Endothelial cell (in vitro differentiated cells): ENCODE measurements at places on chromosomes 12 and 14. TPM values are rescaled to one million over a fixed set of nuclear protein-coding genes. Genes with fewer than 3 reads are reported as not detected.

Gene PPP4R4
- 0.18 TPM for total RNA-seq

Gene SLC6A13
- 0.90 TPM for total RNA-seq

Gene CCDC196
- total RNA-seq = not detected

Gene IFNG-AS1
- not detected for total RNA-seq

Gene PRB2
- total RNA-seq = not detected

Gene IL31
- not detected for total RNA-seq

Gene IGF1
- 3.4 TPM for total RNA-seq

DNA sequence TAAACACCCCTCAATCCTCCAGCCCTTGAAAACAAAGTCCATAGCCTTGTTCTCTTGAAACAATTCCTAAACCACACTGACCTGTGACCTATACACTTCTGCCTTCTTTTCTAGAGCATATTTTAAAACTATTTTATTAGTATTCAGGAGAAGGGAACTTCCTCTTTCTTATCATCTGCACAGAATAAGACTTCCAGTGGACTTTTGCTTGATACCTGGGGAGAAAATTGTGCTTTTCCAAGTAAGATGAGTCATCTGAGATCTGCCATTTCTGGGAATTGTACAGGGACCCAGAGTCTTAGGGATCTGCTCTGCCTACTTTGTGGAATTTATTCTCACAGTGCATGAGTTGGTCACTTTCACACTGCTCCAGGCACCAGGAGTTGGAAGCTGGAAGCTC, 10.5 kb upstream of the WNT5B start:
- DNase-seq = no peak

- DNase-seq = no peak
Measured at GRCh38 chr14:54685286-54685845, 118.4 kb downstream of the SAMD4A start.

- no peak for DNase-seq
Measured at GRCh38 chr12:19967431-19967830, 400.9 kb upstream of the PDE3A start.

DNA sequence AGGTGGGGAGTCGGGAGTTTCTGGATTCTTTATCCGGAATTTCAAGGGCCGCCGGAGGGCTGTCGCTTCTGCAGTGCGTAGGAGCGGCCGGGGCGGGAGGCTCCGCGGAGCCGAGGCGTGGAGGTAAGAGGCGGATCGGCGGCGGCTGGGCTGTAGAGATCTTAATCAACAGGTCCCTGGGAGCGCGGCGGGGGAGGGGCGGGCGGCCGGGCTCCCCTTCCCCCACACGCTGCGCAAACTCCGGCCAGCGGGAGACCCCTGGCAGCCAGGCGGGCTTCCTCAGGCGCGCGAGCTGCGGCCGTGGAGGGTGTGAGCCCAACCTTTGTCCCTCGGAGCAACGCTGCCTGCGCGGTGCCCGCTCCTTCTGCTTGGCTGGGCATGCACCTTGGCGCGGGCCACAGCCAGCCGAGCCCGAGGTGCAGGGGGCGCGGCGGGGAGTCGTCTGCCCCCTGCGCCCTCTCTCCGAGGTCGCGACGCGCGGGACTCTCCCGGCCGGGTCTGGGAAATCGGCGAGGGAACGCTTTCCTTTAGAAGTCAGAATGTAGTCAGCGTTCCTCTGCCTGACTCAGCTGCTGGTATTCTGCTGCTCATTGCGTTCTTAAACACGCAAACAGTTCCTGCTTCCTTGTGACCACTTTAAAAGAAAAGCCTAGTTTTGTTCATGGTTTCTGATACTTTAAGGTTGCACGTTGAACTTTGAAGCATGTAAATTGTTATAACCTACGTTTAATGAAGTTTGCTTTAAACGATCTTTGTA, at the start of gene PALS1:
Gene PALS1, plus strand, starts transcription at position 25 of the 757 bp plus-strand sequence. CDS start 37,736 bp downstream, outside the sequence.
- DNase-seq = peak; percentile 83

DNA sequence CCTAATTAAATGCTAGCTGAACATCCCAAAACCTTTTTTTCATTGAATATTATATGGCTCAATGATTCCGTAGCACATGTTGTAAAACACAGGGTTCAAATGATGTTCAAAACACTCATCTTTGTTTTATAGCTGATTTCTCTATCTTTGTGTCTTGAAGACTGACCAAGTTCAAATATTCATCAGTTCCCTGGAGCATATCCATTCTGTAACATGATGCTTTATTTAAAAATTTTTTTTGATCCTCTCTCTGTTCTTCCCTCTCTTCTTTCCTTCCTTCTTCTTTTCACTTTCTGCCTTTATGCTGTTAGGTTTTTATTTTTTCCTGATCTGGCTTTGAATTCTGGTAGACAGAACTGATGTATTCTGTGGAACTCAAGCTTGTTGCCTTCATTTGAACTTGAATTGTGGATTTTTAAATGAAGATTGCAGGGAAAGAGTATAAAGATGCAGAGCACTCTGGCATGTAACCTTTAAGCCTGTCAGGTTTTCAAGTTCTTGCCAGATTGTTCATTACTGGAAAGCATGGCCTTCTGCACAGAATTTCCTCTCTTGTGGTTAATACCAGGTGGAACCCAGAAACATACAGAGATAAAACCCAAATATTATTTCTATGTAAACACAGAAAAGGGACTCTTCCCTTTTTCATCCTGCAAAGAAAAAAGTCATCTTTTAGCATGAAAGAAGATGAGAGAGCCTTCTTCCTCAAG, 39.5 kb downstream of the PROX2 start:
- DNase-seq = no peak

DNA sequence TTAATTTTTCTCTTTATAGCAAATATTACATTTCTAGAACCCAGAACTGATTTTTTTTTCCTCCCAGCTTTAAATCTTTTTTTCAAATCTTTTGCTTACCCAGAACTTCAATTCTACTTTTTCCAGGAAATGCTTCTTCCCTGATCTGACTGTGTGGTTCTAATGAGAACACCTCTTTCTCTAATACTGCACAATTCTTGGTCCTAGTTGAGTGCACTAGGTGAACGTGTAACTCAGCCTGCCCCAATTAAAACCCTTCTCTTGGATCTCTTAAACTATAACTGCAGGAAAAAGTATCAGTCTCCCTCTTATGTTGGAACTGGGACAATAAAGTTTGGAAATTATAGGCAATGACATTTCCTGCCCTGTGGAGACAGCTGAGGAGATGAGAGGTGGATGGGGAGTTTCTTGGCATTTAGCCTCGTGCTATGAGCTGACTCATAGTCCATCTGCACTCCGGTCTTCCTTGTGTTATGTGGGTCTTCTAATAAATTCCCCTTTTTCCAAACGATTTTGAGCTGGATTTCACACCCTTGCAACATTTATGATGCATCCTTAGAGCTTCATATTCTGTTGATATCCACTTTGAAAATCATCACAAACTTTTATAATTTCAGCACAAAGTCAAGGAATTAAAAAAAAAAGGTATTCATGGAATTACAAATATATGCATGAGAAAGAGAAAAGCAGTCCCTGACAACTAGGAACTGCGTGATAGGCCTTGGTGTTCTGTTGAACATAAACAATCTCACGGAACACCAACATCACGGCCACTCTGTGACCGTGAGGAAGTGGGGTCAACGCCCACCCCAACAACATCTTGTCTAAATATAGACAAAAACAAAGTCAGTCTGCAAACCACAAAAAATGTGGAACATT, 52.4 kb downstream of the BRMS1L start:
- DNase-seq = no peak

GRCh38 chr12:58564721-58565120, 355.6 kb downstream of the LRIG3 start:
- no peak for DNase-seq

DNA sequence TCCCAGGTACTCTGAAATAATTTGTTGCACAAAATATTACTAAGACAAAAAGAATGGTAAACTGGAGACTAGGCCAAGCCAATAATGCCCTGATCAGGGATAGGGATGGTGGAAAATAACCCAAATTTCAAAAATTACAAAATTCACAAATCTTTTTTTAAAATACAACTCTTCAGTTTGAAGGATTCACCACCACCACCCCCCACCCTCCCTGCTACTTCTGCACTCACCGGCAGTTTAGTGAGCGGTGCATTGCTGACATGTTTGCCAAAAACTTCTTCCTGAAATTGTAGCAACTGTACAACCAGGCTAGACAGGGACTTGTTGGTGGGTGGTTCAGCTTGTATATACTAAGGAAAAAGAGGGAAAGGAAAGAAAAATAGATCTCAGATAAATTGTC, 2.3 kb downstream of the SMARCC2 start:
- no peak for DNase-seq

- DNase-seq = no peak
Measured at GRCh38 chr12:44380861-44381260, 495.3 kb downstream of the NELL2 start.

DNA sequence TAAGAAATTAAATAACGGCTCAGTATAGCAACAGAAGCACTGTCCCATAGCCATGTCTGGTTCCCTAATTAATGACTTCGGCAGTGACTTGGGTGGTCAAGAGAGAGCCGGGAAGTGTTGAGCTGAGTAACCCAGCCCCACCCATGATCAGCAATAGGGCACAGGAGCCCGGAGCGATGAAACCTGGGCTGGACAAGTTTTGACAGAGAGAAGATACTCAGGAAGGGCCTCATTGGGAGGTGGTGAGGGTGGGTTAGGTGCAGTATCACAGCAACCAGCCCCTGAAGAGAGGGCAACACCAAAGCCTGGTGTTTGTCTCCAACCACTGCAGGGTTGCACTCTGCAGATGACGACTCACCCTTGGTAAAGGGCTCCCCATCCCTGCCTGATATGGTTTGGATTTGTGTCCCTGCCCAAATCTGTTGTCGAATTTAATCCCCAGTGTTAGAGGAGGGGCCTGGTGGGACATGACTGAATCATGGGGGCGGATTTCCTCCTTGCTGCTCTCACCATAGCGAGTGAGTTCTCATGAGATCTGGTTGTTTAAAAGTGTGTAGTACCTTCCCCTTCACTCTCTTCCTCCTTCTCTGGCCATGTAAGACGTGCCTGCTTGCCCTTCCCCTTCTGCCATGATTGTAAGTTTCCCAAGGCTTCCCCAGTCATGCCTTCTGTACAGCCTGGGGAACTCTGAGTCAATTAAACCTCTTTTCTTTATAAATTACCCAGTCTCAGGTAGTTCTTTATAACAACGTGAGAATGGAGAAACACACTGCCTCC, 124.9 kb upstream of the MED13L start:
- no peak for DNase-seq

DNA sequence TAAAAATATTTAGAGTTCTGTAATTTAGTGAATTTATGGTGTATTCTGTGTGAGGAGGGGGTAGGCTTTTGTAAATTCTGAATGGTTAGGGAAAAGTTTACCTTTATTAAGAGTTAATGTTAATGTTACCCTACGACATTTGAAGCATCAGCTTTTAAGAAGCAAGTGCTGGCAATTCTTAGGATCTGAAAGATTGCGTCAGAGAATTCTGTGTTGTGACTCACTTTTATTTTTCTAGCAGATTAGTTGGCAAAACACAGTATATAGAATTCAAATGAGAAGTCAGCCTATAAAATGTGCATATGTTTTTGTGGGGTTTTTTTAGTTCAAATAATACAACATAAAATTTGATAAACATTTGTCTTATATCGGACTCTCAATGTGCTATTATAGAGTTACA, 97.6 kb downstream of the RAD52 start:
- DNase-seq = no peak

DNA sequence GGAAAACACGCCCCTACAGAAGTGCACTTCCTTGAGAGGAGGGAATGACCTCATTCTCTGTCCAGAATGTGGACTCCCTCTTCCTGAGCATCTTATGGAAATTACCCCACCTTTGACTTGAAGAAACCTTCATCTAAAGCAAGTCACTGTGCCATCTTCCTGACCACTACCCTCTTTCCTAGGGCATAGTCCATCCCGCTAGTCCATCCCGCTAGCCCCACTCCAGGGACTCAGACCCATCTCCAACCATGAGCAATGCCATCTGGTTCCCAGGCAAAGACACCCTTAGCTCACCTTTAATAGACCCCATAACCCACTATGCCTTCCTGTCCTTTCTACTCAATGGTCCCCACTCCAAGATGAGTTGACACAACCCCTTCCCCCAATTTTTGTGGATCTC, 5.0 kb upstream of the INHBE start:
- no peak for DNase-seq

DNA sequence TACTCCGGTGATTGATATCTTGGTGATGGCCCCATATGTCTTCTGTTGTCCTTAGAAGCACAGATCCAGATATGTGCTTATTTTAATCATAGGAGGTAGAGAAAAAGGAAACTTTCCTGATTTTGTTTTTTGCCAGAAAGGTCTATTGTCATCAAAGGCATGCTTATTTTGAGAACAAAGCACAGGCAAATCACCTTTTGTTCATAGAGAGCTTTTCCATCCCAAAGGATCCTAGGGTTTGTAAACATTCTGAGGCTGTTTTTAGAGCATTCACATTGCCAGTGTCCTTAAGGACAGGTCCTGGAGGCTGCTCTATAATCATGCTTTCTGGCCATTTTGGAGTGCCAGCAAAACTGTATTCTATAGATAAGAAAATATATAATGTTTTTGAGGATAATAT, 148.5 kb upstream of the SEL1L start:
- DNase-seq = no peak

- no peak for DNase-seq
Measured at GRCh38 chr12:12488823-12489550, 73.7 kb downstream of the DUSP16 start.

GRCh38 chr12:87995581-87996178, 33.5 kb downstream of the C12orf50 start:
- peak; percentile 62 for DNase-seq

DNA sequence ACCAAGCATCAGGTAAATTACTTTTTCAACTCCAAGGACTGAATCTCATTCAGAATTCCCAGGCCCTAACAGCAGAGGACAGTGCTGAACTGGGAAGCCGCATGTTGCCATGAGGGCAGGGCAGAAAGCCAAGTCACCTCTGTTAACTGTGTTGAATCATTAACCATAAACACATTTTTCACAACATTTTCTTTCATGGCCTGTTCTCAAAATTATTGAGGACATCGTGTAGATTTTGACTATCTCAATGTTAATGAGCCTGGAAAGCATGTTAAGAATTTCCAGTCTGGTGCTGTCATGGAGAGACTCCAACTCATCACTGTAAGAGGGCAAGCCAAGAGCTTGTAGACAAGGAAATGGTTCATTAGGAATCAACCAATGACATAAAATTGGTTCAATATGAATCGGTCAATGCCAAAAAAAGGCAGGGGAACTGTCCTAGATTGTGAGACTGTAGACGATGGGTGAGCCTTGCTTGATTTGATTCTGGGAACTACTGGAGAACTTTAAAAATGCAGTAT, 33.7 kb downstream of the CPM start:
- no peak for DNase-seq

DNA sequence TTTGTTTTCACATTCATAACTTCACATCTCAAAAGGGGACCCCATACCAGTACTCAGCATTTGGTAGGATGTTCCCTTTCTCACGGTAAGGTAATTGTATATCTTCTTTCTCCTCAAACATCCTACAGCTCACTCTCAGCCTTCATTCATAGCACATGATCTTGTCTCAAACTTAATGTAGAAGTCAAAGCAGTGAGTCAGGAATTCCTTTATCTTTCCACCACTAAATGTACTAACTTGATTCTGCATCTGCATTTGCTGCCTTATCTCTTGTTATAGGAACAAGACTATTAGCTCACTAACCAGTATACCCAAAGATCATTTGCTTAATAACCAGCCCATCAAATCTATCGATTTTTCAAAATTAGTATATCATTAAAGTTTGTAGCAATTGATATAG, 22.9 kb downstream of the CPSF2 start:
- no peak for DNase-seq
